ENCODE measurements at places on chromosomes 2 and 18. TPM values are rescaled to one million over a fixed set of nuclear protein-coding genes. Genes with fewer than 3 reads are reported as not detected.

ALMS1 gene
- 26.4 TPM for total RNA-seq

DNA sequence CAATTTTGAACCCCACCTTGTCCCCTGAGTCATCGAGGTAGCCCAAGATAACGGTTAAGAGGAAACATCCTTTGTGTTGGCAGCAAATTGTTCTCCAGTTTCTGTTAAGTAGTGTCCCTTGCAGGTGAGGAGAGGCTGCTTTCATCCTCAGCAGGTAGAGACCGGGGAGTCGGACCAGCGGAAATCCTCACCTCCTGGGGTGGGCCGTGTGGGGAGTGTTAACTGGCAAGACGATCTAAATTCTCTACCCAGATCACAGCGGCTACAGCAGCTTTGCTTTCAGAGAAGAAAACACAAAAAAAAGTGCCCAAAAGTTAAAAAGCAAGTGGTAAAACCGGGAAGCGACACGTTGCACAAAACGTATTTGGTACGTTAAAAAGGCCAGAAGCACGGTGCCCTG, 63.2 kb downstream of the ADI1 start:
- no peak for DNase-seq
- H3K4me1 ChIP-seq, result no peaks in the 10 kb centered on the region
- no peak overlapping the region for H3K27ac ChIP-seq
- H3K36me3 ChIP-seq, result peaks cover 9% of the 10 kb centered on the region

- peak; percentile 25 for DNase-seq
- no peaks in the 10 kb centered on the region for H3K27me3 ChIP-seq
- no peak overlapping the region for H3K27ac ChIP-seq
- H3K4me3 ChIP-seq, result no peak overlapping the region
Measured at GRCh38 chr2:10919410-10919770, 7.7 kb downstream of the KCNF1 start.

GRCh38 chr2:78984386-78984785, 41.1 kb upstream of the REG3G start:
- no peaks in the 10 kb centered on the region for H3K4me1 ChIP-seq
- DNase-seq, result no peak
- H3K4me3 ChIP-seq, result no peak overlapping the region
- H3K36me3 ChIP-seq, result no peaks in the 10 kb centered on the region
- no peaks in the 10 kb centered on the region for H3K27me3 ChIP-seq

DNA sequence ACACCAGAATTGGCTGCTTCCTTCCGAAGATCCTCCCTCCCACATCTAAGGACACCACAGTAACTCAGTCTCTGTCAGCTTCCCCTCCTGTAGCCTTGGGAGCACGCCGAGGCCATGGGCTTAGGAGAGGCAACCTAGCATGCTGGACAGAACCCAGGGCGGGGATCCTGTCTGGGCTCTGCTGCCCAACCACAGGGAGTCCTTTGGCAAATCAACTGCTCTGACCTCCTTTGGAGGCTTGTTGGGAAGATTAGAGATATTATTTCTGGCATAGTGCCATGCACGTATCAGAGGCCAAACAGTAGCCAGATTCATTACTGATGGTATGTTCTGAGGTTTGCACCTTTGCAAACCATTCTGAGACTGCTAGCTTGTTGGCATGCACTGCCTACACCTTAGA, 262.7 kb upstream of the EPAS1 start:
- H3K36me3 ChIP-seq, result no peaks in the 10 kb centered on the region
- no peaks in the 10 kb centered on the region for H3K4me1 ChIP-seq

DNA sequence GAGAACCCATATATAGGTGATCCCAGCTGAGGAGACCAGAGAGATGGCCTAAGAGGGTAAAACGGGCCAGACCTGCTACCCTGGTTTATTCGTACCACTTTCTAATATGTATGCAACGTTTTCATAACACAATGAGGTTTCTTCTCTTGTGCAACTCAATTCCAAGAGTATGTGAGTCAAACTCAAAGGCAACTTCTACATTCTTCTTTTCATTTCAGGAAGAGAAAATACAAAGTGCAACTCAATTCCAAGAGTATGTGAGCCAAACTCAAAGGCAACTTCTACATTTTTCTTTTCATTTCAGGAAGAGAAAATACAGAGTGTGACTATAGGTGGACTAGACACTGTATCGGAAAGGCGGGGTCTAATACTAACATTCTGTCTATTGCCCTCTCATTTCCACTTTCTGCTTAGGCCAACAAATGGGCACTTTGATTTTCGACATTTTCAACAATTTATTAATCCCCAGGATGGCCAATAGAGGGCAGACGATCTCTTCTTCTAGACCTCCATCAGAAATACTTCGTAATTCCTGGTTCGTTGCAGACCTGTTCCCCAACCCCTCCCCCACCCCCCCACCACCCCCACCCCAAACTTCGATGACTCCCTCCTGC, 3.7 kb upstream of the CRIM1 start:
- H3K36me3 ChIP-seq, result no peaks in the 10 kb centered on the region
- H3K27me3 ChIP-seq, result no peaks in the 10 kb centered on the region
- no peak for DNase-seq
- no peaks in the 10 kb centered on the region for H3K4me1 ChIP-seq
- H3K4me3 ChIP-seq, result no peak overlapping the region

- H3K36me3 ChIP-seq, result peaks cover 3% of the 10 kb centered on the region
- no peak overlapping the region for H3K4me3 ChIP-seq
- H3K27me3 ChIP-seq, result no peaks in the 10 kb centered on the region
- DNase-seq, result no peak
- no peak overlapping the region for H3K27ac ChIP-seq
Measured at GRCh38 chr18:23353459-23353858, 99.6 kb upstream of the RIOK3 start.

- no peak overlapping the region for H3K4me3 ChIP-seq
- DNase-seq, result no peak
- H3K4me1 ChIP-seq, result no peaks in the 10 kb centered on the region
- H3K27me3 ChIP-seq, result no peaks in the 10 kb centered on the region
Measured at GRCh38 chr2:26168785-26169184, 4.1 kb upstream of the GAREM2 start.

GRCh38 chr2:190205657-190206056, 114.0 kb downstream of the HIBCH start:
- no peaks in the 10 kb centered on the region for H3K4me1 ChIP-seq
- H3K27ac ChIP-seq, result no peak overlapping the region

DNA sequence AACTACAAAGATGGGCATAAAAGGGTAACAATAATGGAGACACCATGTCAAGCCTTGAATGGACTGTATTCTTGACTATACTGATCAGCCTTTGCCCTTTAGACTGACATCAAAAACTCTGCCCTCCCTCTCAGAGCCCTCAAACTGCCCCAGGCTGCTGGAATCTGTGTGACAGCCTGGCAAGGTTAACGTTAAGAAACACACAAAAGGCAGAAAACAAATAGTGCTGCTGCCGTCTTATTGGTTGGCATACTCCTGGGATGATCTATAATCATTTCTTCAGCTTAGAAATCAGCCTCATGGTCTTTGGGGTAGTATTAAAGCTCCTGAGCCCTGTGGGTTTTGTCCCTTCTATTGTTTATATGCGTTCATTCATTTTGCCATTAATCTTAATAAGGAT, 338.0 kb downstream of the DCC start:
- H3K36me3 ChIP-seq, result no peaks in the 10 kb centered on the region
- H3K27me3 ChIP-seq, result peaks cover 1% of the 10 kb centered on the region
- H3K4me3 ChIP-seq, result no peak overlapping the region
- no peak for DNase-seq
- no peak overlapping the region for H3K27ac ChIP-seq

CCDC121 gene
- total RNA-seq, result 2.2 TPM

RAD51AP2 gene
- total RNA-seq, result not detected

ARHGAP25 gene
- total RNA-seq, result 6.8 TPM

DNA sequence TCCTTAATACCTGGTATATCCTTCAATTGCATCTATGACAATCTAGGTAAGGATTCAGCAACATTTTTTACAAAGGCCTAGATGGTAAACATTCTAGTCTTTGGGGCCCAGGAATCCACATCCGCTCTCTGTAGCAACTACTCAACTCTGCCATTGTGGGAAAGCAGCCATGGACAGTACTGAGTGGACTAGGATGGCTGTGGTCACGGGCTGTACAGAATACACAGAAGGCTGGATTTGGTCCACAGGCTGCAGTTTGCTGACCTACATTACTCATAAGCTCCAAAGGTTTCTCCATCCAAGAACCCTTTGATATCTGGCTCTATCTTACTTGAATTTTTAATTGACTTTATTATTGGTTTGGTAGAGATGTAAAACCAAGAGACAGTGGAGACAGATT, 418.3 kb upstream of the LRRTM1 start:
- H3K27ac ChIP-seq, result no peak overlapping the region
- H3K4me3 ChIP-seq, result no peak overlapping the region
- no peaks in the 10 kb centered on the region for H3K4me1 ChIP-seq

GRCh38 chr2:113203217-113203530, 29.4 kb downstream of the PSD4 start:
- H3K27me3 ChIP-seq, result no peaks in the 10 kb centered on the region
- no peaks in the 10 kb centered on the region for H3K36me3 ChIP-seq
- peak; percentile 4 for DNase-seq
- no peaks in the 10 kb centered on the region for H3K4me1 ChIP-seq
- no peak overlapping the region for H3K4me3 ChIP-seq
- H3K27ac ChIP-seq, result no peak overlapping the region

RALBP1 gene
- total RNA-seq, result 55.3 TPM

DNA sequence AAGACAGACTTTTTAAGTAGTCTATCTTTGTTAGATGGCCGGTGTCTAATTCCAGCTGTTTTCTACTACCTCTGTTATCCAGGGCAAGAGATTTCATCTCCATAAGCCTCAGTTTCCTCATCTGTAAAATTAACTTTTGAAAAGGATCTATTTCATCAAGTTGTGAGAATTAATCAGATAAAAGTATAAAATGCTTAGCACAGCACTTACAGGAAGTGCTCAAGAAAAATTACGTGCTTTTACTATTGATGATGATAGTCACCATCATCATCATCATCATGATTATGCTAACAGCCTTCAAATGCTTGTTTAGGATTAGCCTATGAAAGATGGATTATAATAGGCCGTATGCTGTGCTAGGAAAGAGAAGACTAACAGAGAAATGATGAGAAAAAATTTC, 76.2 kb downstream of the CYRIA start:
- no peak overlapping the region for H3K4me3 ChIP-seq
- no peaks in the 10 kb centered on the region for H3K27me3 ChIP-seq
- no peaks in the 10 kb centered on the region for H3K36me3 ChIP-seq
- DNase-seq, result no peak

- DNase-seq, result no peak
- no peak overlapping the region for H3K27ac ChIP-seq
- no peaks in the 10 kb centered on the region for H3K36me3 ChIP-seq
- H3K4me1 ChIP-seq, result no peaks in the 10 kb centered on the region
Measured at GRCh38 chr2:61134141-61134540, 27.8 kb upstream of the C2orf74 start.

PFN4 gene
- not detected for total RNA-seq

KCMF1 gene
- total RNA-seq, result 59.1 TPM

CREG2 gene
- total RNA-seq, result 0.60 TPM

DNA sequence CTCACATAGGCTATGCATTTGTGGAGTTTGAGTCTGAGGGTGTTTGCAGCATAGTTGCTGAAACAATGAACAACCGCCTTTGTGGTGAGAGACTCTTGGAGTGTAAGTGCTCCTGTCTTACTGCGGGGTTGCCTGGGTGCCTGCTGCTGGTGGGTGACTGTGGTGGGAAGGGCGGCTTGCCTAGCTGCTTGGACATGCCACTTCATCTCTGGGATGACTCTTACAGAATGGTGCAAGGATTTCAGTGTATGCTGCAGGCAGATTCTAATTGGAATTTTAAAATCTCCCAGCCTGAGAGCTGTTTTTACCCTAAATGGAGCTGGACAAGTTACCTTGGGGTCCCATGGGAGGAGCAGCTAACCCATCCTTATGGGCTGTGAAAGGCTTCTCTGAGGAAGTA, 50.1 kb downstream of the CYP27C1 start:
- no peak overlapping the region for H3K27ac ChIP-seq
- H3K4me1 ChIP-seq, result no peaks in the 10 kb centered on the region
- no peak overlapping the region for H3K4me3 ChIP-seq
- no peak for DNase-seq
- H3K36me3 ChIP-seq, result no peaks in the 10 kb centered on the region

EPHA4 gene
- total RNA-seq, result 32.1 TPM

DNA sequence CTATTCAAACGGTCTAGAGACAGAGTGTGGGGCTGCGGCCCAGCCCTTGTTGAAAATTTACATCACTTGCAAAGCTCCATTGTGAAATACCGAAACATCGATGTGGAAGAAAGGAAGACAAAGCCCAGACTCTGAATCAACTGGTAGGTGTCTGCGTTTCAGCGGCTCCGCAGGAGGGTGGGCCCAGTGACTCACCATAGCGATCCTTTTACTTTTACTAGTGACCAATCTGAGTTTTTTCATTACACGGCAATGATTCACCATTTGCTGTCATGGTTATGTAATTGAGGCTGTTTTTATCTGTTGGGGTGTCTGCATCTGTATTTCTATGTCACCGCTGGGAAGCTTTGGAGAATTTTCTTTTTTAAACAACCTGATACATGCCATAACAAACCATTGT, 66.6 kb upstream of the ODC1 start:
- no peaks in the 10 kb centered on the region for H3K27me3 ChIP-seq
- H3K4me3 ChIP-seq, result no peak overlapping the region
- H3K27ac ChIP-seq, result no peak overlapping the region
- no peaks in the 10 kb centered on the region for H3K36me3 ChIP-seq

CYP27A1 gene
- total RNA-seq, result 31.9 TPM

DNA sequence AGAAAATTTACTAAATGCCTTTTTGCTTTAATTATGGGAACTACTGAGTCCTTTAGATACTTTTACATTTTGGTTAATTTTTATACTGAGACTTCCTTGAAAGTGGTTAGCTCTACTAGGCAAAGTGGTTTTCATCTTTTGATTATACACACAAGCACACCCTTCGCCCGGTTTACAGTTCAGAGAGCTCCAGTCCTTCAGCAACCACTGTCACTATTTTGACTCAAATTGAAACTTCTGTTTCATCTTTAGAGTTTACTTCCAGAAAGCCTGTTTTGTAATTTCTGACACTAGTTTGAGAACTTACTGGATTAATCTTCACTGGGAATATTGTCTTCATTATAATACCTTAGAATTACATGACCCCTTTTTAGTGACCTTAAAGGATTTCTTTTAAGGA, 140.3 kb upstream of the FOSL2 start:
- no peaks in the 10 kb centered on the region for H3K27me3 ChIP-seq
- peaks cover 2% of the 10 kb centered on the region for H3K4me1 ChIP-seq
- H3K4me3 ChIP-seq, result no peak overlapping the region
- H3K27ac ChIP-seq, result no peak overlapping the region

- no peak overlapping the region for H3K4me3 ChIP-seq
- H3K27ac ChIP-seq, result no peak overlapping the region
- no peaks in the 10 kb centered on the region for H3K36me3 ChIP-seq
- H3K4me1 ChIP-seq, result no peaks in the 10 kb centered on the region
- H3K27me3 ChIP-seq, result no peaks in the 10 kb centered on the region
- no peak for DNase-seq
Measured at GRCh38 chr18:79200546-79201268, 131.5 kb downstream of the ATP9B start.

All from aorta (tissue), 5 donors.